Glutamatergic neuron (in vitro differentiated cells): ENCODE measurements at places on chromosomes 2 and 18.

DNA sequence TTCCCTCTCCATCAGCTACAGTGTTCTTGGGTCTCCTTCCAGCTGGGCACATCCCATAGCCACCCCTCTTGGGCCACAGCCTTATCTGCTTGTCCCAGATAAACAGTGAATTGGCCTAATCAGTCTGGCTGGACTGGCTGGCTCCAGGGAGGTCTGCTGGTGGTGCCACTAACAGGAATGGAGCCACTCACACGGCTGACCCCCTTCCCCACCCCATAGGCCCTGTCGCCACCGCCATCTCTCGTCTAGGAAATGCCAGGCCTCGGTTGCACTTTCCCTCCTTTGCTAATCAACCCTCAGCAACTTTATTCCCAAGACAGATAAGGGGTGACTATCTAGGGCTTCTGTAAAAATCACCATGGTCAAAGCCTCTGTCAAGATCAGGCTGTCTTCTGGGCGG lies 23.0 kb upstream of the TNP1 start:
- H3K27ac ChIP-seq = no peak overlapping the region
- H3K4me1 ChIP-seq = peaks cover 4% of the 10 kb centered on the region
- peaks cover 2% of the 10 kb centered on the region for H3K27me3 ChIP-seq
- DNase-seq = no peak

- peaks cover 4% of the 10 kb centered on the region for H3K27me3 ChIP-seq
- no peak overlapping the region for H3K27ac ChIP-seq
- peaks cover 26% of the 10 kb centered on the region for H3K4me1 ChIP-seq
- no peak for DNase-seq
- no peak overlapping the region for H3K4me3 ChIP-seq
These were observed 122.6 kb downstream of the CABLES1 start for GRCh38 chr18:23257686-23258565.

GRCh38 chr18:56118422-56118821 lies 520.0 kb downstream of the TXNL1 start:
- no peaks in the 10 kb centered on the region for H3K36me3 ChIP-seq
- DNase-seq = no peak
- H3K27me3 ChIP-seq = no peaks in the 10 kb centered on the region
- no peak overlapping the region for H3K27ac ChIP-seq

GRCh38 chr2:222736301-222736700 lies 64.8 kb downstream of the MOGAT1 start:
- H3K4me3 ChIP-seq = no peak overlapping the region
- H3K4me1 ChIP-seq = no peaks in the 10 kb centered on the region
- H3K36me3 ChIP-seq = no peaks in the 10 kb centered on the region
- H3K27ac ChIP-seq = no peak overlapping the region
- H3K27me3 ChIP-seq = peaks cover 4% of the 10 kb centered on the region

DNA sequence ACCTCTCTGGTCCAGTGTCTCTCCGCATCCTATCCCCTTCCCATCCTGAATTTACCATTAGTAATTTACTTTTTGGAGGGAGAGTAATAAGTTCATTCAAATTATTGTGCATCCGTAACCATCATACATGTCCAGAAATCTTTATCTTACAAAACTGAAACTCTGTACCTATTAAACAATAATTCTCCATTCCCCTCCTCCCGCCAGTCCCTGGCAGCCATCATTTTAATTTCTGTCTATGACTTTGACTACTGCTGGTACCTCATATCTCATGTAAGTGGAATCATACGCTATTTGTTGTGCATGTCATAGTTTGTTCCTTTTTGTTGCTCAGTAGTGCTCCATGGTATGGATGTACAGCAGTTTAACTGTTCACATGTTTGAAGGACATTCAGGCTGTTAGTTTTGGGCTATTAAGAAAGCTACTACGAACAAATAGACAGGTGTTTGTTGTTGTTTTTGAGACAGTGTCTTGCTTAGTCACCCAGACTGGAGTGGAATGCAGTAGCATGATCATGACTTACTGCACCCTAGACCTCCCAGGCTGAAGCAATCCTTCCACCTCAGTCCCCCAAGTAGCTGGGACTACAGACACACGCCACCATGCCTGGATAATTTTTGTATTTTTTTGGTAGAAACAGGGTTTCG lies 2.0 kb downstream of the LIMS1 start:
- H3K36me3 ChIP-seq = no peaks in the 10 kb centered on the region
- H3K4me1 ChIP-seq = peaks cover 6% of the 10 kb centered on the region
- H3K27ac ChIP-seq = no peak overlapping the region
- H3K4me3 ChIP-seq = peak overlapping the region; percentile 59
- H3K27me3 ChIP-seq = peaks cover 1% of the 10 kb centered on the region

DNA sequence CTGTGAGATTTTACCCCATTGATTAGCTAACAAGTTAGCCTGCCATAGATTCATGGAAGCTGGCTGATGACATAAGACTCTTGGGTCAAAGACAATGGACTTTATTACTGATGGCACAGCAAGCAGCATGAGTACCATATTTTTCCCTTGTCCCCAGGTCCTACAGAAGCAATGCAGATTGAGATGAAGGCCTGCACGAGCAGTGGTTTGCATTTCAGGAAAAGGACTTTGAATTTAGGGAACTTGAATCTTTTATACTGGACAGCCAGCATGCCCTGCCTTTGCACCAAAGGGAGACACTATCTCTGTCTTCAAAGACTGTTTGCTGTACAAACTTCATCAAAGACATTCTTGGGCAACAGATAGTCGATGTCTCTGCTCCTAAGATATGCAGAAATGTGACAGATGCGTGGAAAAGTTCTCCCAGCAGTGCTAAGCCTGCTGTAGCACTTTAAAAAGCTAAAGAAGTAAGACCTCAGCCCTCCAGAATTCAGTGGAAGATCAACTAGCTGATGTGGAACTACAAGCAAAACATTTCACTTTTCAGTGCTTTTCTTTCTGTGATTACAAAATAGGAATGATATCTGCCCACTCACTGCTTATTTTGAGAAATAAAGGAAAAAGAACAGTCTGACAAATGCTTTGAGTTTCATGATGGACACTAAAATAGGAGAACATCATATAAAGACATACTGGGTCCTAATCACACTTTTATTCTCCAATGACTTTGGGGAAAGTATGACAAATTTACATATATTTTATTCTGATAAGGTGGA lies 44.4 kb upstream of the TANK start:
- no peak for DNase-seq
- H3K36me3 ChIP-seq = no peaks in the 10 kb centered on the region
- H3K4me3 ChIP-seq = no peak overlapping the region
- peaks cover 3% of the 10 kb centered on the region for H3K4me1 ChIP-seq
- H3K27ac ChIP-seq = no peak overlapping the region
- peaks cover 2% of the 10 kb centered on the region for H3K27me3 ChIP-seq

GRCh38 chr2:57906152-57906732 lies 140.4 kb upstream of the VRK2 start:
- H3K4me3 ChIP-seq = no peak overlapping the region
- no peaks in the 10 kb centered on the region for H3K27me3 ChIP-seq
- H3K4me1 ChIP-seq = no peaks in the 10 kb centered on the region
- no peak overlapping the region for H3K27ac ChIP-seq

- no peak overlapping the region for H3K27ac ChIP-seq
- no peaks in the 10 kb centered on the region for H3K27me3 ChIP-seq
- DNase-seq = no peak
- H3K4me1 ChIP-seq = peaks cover 17% of the 10 kb centered on the region
- H3K36me3 ChIP-seq = no peaks in the 10 kb centered on the region
These were observed 250.6 kb upstream of the HNRNPA3 start for GRCh38 chr2:176961775-176962619.

- no peak overlapping the region for H3K4me3 ChIP-seq
- H3K27me3 ChIP-seq = no peaks in the 10 kb centered on the region
These were observed 330.9 kb downstream of the DCC start for GRCh38 chr18:52670896-52671295.
